Stimulated activated CD8-positive, alpha-beta memory T cell treated with anti-CD3 and anti-CD28 coated beads, Interleukin-15, amount 100 ng/mL, for 24 hours (primary cell): ENCODE measurements at places on chromosomes 2 and 18.

- DNase-seq = no peak
These were observed 9.0 kb downstream of the METTL21A start for GRCh38 chr2:207616185-207616584.

DNA sequence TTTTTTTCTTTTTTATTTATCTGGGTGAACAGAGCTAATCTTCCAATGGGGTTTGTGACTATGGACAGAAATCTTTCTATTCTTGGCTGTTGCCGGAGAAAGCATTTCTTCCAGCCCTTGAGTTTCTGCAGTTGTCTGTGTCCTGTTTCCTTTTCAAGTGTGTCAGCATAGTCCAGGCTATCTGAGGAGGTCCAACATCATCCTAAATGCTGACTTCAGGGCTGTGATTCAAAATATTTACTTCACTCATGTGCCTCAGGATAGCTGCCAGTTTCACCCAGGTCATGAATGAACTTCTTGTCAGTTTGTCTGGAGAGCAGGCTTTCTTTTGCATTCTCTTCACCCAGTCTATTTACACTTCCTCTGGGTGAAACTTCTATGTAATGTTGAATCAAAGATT is 27.9 kb downstream of the ITGAV start:
- DNase-seq = no peak

DNA sequence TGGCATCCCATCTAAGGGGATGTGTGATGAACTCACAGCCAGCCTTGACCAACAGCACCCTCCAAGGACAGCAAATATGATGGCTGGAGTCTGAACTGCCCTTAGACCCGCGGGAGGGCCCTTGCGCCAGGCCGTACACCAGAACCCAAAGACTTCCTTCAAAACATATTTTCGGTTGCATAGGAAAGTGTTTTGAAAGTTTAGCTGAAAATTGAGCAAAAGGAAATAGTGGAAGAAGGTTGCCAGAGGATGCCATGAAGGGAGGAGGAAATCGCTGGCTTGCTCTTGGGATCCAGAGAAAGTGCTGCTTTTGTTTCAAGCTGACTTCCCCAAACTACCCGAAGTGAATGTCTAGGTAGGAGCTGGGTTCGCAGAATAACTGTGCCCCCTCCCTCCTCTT is 61.3 kb downstream of the IL1R2 start:
- no peak for DNase-seq

GRCh38 chr2:181105562-181105961 is 125.2 kb downstream of the UBE2E3 start:
- DNase-seq = no peak

GRCh38 chr2:45743531-45744396 is 92.3 kb downstream of the PRKCE start:
- DNase-seq = no peak

- no peak for DNase-seq
These were observed 69.7 kb upstream of the TMEM200C start for GRCh38 chr18:5964996-5965395.

DNA sequence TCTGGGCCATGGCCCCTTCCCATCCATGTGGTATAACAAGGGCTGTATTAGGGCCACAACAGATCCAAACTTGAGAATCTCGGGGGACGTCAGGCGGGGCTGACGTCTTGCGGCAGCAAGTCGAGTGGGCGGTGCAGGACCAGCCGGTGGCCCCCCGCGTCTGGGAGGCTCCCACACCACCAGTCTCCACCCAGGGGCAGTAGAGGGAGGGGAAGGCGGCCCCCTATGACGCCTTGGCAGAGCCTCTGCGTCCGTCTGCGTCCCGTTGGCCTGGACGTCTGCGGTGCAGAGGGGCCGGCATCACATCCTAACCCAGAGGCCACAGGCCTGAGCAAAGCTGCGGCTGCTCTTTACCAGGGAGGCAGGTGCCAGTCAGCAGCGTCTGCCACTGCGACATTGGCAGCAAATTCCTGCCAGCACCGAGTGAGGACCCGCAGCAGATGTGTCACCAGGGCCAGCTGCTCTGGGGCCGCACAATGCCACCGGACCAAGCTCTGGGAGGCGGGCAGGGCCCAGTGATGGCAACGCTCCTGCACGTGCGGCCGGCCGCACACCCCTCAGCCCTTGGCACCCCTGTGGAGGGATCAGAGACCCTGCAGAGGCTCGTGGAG is 73.8 kb downstream of the KCNG2 start:
- DNase-seq = no peak

GRCh38 chr18:6161549-6161948 is 253.2 kb downstream of the L3MBTL4 start:
- no peak for DNase-seq

GRCh38 chr2:169093535-169093934 is 24.2 kb downstream of the DHRS9 start:
- DNase-seq = no peak

DNA sequence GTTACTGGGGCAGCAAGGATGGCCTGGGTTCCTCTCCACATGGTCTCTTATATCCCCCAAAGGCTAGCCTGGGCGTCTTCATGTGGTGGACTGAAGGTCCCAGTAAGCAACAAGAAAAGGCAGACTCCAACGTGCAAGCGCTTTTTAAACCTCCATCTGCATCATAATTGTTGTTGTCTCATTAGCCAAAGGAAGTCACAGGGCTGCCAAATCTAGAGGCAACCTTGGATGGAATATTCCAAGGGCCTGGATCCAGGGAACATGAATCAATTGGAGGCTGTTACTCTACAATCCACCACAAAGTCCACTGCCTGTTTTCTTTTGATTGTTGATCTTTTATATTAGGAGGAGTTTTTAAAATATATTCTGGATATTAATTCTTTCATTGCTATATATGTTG is 118.8 kb downstream of the SH3RF3 start:
- no peak for DNase-seq

GRCh38 chr18:79952996-79953559 is 1.6 kb upstream of the SLC66A2 start:
- DNase-seq = no peak

DNA sequence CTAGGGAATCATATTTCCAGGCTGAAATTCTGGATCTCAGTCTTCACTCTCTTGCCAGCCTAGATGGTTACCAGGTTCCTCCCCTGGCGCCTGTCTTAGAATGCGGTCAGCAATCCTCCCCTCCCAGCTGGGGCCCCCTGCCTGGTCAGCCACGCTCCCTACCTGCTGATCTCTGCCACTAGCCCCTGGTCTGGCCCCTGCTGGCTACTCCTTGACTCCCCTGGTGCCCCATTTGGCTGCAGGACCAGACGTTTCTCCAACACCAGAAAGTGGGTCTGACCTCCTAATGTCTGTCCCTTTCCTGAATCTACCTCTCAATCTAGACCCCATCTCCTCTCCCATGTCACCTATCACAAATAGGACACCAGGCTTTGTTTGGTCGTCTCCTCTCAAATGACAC is 432.0 kb upstream of the SMIM21 start:
- DNase-seq = no peak

GRCh38 chr2:121866789-121867188 is 111.3 kb downstream of the TSN start:
- DNase-seq = no peak

DNA sequence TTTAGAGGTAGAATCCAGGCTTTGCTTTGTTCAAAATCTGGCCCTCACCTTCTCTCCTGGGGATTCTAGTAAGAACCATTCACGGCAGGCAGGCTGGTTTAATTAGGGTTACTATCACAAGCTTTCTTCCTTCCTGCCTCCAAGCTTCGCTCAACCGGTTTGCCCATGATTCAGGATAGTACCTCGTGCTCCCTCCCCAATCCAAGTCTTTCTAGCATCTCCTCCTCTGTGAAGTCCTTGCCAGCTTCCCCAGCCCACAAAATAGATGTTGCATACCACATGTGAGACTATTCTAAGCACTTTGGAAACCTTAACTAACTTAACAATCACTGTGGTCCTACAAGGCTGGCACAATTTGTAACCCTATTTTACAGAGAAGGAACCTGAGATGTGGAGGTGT is 135.1 kb downstream of the SOCS6 start:
- no peak for DNase-seq

DNA sequence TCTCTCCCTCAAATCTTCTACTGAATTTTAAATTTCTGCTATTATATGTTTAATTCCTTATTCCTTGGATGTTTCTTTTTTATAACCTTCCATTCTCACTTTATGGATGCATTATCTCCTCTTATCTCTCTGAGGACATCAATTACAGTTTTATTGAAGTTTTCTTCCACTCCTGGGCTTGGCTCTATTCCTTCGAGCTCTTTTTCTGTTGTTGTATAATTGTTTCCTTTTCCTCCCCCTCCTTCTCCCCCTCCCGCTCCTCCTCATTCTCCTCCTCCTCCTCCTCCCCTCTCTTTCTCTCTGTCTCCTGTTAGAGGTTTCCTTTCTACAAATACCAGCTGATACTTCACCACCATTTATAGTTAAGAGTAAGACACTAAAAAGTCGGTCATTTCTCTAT is 209.8 kb downstream of the ZBTB7C start:
- no peak for DNase-seq

GRCh38 chr18:2331491-2331890 is 239.8 kb downstream of the METTL4 start:
- no peak for DNase-seq

DNA sequence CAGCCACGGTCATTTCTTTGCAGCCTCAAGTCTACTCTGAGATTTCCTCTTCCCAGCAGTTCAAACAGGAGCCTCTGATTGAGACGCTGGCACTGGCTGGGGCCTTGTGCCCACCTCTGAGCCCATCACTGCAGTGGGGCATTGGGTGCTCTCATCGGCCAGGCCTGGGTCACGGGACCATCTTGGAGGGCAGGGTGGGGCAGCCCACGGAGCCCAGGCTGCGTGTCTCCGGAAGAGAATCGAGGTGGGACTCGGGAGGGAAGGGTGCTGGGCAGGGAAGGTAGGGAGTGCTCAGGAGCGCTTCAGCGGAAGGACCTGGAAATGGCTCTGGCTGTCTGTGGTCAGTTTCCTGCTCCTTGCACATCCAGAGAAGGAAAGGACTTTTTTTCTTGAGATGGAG is 82.4 kb downstream of the RTP5 start:
- no peak for DNase-seq

- DNase-seq = no peak
These were observed 48.9 kb upstream of the COBLL1 start for GRCh38 chr2:164890544-164890943.

- no peak for DNase-seq
These were observed 7.7 kb upstream of the STK39 start for GRCh38 chr2:168255103-168255502.

DNA sequence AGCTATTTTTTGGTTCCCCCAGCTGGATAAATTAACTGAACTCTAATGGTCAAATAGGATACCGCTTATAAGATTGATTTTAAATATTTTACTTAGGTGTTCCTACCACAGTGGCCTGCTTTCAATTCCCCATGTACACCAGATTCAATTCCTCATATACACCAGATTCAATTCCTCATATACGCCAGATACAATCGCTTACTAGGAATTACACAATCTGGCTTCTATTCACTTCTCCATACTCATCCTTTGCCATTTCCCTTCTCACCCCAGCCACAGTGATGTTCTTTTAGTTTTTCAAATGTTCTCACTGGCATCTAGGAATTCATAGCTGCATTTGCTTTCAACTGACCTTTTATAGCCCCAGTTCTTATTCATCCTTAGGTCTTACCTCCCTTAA is 66.5 kb downstream of the SLC40A1 start:
- no peak for DNase-seq

DNA sequence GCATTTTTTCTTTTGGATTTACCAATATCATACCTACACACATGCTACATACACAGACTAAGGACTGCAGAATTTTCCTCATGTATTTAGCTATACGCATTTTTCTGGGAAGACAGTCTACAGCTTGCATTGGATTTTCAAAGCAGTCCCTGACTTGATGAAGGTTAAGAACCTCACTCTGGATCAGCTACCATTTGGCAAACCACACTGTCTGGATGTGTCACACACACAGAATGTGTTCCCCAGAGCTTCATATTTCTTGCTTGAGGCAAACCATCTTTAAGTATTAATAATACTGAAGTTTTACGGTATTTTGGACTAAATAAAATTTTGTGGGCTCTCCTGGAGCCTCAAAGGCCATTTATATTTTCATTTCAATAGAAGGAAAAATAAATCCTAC is 102.3 kb downstream of the TCF4 start:
- no peak for DNase-seq

DNA sequence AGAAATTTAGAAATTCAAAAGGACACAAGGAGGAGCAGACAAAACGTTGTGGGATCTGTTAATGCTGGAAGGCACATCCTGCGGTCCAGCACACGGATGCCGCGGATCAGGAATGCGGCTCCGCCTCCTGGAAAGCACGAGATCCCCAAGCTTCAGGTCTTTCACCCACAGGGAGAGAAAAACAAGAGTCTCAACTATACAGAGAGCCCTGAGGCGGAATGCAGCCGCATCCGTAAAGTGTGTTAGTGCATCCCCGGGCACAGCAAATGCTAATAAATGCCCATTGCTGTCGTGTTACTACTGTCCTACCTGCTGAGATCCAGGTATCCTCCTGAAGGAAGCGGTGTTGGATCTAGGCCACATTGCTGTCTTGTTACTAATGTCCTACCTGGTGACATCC is 303.9 kb downstream of the EIPR1 start:
- no peak for DNase-seq

DNA sequence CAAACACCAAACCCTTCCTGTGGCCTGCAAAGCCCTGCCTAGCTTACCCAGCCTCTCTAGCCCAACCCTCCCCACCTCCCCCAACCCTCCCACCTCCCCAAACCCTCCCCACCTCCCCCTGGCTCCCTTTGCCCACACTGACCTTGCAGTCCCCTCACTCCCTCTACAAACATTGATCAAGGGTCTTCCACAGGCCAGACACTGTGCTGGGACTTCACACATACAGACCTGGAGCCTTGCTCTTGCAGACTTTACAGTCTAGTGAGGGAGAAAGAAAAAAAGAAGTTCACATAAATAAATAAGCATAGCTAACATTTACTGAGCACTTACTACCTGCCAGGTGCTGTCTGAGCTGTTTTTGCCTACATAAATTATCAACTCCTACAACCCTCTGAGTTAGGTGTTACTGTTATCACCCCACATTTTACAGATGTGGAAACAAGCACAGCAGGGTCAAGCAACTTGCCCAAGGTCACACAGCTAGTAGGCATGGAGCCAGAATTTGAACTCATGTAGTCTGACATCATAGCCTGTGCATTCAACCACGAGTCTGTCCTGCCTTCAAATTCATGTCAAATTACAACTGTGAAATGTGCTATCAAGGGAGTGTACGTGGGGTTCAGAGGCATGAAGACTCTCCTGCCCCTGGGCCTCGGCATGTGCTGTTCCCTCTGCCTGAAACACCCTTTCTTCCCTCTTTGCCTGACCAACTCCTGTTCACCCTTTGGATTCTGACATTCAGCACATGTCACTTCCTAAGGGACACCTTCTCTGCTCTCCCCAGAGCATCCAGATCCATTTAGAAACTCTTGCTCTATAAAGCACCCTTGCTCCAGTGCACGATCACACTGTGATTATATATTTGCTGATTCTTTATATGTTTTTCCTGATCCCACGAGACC is 209.9 kb downstream of the TNS1 start:
- no peak for DNase-seq

- DNase-seq = no peak
These were observed 30.3 kb upstream of the AFTPH start for GRCh38 chr2:64493788-64494187.

DNA sequence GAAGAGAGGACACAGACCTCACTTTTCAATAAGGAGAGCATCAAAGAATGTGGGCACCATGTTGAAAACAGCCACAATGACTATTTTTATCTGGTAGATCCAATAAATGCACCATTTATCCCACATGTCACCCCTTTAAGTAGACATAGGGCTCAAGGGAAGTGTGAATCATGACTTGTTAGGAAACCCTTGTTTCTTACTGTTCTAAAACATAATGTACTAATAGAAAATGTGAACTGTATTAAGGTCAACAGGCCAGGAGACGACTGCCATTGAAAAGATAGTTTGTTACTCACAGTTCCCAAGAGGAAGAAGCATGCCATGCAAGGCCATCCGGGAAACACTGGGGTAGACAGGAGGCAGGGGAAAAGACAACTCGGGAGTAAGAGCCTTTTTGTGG is 137.7 kb downstream of the EN1 start:
- DNase-seq = no peak
